ENCODE measurements at places on chromosomes 16 and 17.
A peak's percentile ranks its signal among the peaks of the same experiment; 100 is the strongest.

- no peak for DNase-seq
Measured at GRCh38 chr17:48047113-48047740, 932 bp upstream of the NFE2L1 start.

- peak; percentile 33 for DNase-seq
Measured at GRCh38 chr16:1078579-1079021, 6.1 kb downstream of the SSTR5 start.

GRCh38 chr17:2809337-2809736 lies 13.1 kb downstream of the RAP1GAP2 start:
- DNase-seq = no peak

DNA sequence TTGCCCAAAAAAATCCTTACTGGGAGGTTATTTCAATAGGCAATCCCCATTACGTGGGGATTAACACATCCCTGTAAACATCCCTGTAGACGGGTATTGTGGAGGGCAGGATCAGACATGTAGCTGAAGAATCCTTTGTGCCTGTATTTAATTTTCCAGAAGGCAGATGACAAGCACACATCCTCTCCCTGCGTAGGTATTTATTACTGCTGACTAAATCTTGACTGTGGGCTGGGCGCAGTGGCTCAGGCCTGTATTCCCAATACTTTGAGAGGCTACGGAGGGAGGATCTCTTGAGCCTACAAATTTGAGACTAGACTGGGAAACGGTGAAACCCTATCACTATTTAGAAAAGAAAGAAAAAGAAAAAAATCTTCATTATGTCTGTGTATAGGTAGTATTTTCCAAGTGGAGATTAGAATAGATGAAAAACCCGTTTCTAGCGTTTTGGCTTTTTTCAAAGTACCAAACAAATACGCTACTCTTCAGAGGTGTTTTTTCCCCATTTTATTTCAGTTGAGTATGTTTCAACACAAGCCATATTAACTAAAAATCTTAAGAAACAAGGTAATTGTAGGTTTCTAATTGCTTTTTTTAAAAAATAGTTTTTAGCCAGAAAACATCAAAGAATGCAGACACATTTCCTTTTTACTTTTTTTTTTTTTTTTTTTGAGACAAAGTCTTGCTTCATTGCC lies 1.5 kb upstream of the MARF1 start:
- no peak for DNase-seq

DNA sequence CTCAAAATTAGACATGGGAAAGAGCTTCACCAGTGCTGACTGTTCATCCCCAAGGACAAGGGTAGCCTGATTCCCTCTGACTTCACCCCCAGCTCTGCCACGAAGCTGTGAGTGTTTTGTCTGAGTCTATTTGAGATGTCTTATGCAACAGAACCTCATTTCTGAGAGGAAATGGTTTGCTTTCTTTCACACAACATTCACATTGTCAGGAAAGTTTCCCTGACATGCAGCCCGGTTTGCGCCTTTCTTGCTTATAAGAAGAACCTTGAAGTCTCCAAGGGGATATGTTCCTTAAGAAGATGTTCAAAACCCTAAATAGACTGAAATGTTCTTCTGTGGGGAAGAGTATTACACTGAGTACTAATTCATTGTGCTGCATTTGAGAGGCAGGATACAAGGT lies 300.5 kb upstream of the CCL2 start:
- no peak for DNase-seq

DNA sequence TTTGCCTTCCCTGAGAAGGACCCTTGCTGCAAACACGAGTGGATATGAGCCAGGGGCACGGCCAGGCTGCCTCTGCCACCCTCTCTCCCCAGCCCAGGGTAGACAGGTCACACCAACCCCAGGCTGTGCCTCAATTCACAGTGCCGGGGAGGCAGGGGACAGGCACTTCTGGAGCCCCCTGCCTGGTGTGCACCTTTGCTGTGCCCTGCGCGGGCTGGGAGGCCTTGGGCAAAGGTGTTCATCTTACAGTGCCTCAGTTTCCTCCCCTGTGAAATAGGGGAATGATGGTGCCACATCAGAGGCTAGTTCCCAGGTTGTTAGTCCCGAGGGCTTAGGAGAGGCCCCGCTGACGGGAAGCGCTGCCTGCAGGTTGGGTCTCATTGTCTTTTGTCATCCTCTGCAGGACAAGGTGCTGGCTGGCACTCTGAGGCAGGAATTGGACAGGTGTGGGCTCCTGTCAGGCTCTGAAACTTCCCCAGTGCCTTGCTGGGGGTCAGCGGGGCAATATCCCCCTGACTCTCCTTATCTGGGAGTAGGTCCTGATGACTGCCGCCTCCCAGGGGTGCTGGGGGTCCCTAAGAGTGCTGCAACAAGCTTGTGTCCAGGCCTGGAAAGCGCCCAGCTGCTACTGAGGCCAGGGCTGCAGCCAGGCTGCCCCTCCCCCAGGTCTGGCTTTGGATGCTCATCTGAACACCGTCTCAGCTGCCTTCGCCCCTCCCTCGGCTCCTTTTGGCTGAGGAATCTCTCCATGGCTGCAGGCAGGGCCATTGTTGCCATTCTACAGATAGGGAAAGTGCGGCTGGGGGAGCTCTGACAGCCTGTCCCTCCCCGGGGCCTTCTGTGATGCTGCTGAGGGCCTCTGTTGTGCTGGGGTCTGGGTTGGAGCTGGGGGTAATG lies 3.1 kb downstream of the PRSS21 start:
- no peak for DNase-seq

DNA sequence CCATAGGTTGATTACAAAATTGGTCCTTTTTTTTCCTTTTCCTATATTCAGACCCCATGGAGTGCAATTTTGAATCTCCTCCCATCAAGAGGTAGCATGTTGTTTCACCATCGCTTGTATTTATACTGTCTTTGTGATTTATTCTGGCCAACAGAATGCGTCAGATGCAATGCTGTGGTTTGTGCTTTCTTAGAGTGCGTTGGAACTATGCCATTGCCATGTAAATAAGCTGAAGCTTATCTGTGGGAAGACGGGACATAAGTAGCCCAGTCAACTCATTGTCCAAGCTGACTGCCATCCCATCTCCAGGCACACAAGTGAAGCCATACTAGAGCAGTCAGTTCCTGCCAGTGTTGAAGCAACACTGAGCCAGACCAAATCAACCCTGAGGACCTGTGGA lies 1339.3 kb upstream of the GOT2 start:
- no peak for DNase-seq

DNA sequence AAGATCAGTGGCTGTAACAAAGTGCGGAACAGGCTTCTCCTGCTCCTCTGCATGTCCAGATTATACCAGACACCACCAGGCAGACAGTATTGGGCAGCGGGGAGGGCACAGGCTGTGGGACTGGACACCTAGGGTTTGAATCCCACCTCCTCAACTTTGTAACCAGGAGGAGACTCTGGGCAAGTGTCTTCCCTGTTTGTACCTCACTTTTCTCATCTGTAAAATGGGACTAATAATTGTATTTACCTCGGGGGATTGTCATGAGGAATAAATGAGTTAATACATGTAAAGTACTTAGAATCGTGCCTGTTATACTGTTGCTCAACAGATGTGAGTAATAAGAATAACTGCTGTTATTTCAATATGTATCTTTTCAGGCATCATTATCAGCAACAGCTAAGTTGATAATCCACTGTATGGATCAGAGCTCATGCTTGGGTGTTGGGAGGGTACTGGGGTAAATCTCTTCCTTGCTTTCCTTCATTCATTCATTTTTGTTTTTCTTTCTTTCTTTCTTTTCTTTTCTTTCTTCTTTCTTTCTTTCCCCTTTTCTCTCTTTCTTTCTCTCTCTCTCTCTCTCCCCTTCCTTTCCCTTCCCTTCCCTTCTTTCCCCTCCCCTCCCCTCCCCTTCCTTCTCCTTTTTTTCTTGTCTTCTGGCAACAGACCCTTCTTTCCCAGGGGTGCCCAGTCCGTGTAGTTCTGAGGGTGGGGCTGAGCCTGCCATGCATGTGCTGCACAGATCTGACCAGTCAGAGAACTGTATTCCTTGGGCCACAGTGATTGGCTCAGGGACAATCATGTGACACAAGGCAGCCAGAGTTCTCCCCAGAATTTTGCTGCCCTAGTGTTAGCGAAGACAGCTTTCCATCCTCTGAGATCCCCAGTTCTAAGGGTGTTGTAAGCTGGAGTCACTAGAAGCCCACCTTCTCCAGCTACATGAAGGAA lies 25.3 kb upstream of the BRD7 start:
- no peak for DNase-seq

DNA sequence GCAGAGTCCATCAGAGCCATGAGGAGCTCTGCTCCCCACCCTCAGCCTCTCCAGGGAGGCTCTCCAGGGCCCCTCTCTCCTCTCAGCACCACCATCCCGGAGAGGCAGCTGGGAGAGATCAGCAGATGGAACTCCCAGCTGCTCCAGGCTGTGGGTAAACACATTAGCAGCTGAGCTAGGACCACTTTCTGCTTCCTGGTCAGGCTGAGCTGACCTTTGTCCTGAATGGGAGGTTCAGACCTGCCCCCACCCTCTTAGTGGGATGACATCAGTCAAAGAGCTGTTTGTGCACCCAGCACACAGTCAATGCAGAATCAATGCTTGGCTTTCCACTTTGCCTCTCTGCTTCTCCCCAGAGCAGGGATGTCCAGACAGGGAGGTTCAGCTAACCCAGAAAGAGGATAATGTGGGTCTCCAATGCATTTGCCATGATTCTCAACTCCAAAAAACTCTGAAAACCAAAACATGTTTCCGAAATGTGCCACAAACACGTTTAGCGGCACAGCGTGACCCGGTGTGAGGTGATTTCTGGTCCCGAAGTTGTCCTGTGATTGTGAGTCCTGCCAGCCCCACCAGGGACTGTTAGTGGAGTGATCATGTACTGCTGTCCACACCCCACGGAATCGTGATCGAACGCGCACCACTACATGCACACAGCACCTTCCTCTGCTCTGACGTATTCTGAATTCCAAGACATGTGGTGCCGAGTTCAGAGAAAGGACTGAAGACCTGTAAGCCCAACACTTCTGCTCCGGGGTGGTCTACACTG lies 6.7 kb downstream of the GPR142 start:
- no peak for DNase-seq

GRCh38 chr17:46832331-46832821 lies 13.9 kb upstream of the WNT3 start:
- no peak for DNase-seq

DNA sequence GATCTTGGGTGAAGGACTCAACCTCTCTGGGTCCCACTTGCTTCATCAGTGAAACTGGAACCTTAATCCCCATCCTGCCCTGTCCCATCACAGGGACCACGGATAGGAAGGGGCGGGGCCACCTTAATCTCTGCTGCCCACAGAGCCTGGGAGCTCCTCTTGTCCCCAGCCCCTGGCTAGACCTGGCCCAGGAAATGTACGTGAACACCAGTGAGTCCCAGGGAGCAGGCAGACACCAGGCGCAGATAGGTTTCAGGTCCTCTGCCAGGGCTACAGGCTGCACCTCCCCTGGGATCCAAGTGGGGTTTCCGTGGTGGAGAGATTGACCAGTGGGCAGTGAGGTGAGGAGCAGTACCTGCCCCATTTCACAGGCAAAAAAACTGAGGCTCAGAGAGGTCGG lies 21.0 kb downstream of the RAB11FIP4 start:
- DNase-seq = no peak

DNA sequence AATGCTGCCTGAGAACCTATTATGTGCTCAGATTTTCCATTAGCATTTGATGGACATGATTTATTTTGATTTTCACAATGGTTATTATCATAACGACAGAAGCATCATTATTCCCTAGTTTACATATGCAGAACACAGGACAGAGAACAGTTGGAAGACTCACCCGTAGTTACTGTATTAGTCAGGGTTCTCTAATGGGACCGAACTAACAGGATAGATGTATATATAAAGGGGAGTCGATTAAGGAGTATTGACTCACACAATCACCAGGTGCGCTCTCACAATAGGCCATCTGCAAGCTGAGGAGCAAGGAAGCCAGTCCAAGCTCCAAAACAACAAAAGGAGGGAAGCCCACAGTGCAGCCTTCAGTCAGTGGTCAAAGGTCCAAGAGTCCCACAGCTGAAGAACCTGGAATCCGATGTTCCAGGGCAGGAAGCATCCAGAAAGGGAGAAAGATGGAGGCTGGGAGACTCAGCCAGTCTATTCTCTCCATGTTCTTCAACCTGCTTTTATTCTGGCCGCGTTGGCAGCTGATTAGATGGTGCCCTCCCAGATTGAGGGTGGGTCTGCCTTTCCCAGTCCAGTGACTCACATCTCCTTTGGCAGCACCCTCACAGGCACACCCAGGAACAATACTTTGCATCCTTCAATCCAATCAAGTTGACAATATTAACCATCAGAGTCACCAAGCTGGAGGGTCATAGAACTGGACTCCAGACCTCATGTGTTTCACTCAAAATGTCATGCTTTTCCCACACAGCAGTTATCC lies 92.7 kb upstream of the XYLT1 start:
- DNase-seq = no peak

DNA sequence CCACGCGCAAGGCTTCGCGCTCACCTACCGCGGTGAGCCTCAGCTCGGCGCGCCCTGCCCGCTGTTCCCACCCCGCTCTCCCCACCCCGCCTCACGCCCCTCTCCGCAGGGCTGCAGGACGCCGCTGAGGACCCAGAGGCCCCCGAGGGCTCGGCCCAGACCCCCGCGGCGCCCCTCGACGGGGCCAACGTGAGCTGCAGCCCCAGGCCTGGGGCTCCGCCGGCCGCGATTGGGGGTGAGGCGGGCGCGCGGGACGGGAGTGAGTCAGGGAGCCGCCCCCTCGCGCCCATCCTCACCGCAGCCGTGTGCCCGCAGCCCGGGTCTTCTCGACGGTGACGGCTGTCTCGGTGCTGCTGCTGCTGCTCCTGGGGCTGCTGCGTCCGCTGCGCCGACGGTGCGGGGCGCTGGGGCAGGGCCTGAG lies 1.9 kb upstream of the PAQR4 start:
- DNase-seq = no peak

DNA sequence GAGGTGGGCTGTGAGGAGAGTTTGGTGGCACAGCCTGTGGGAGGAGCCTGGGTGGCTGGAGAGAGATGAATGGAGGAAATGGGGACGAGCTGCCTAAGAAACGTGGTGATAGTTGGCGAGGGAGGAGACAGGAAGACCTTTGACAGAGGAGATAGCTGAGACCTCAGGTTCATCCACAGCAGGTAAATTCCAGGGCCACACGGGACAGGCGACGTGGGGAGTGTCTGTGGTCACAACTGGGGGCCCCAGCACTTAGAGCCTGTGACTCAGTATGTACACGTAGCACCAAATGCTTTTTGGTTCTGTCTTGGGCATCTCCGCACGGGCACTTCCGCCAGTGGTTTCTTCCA lies 7.7 kb downstream of the MINK1 start:
- no peak for DNase-seq

DNA sequence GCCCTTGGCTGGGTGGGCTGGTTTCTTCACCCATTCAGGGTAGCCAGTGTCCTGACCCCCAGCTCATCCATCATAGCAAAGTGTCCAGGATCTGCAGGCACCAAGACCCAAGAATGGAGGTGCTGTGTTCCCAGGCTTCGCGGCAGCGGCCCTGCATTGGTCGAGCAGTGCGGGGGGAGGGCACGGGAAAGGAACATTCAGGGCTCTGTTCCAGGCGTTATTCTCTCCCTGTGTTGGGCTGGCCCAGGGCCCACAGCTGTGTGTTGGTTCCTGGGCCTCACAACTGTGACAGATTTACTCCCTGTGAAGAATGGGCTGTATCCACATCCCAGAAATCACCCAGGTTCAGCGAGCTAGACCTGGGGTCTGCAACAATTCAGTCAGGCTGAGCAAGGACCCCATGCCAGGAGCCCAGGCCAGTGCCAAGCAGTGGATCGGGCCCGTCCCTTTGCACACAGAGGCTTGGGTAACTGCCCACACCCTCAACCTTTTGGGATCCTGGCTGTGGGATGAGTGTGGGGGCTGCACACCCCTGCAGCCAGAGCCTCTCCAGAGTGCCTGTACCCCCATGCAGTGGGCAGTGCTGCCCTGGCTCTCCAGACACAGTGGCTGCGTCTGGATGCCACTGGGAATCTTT lies 10.0 kb downstream of the GPT2 start:
- DNase-seq = no peak

GRCh38 chr17:7347630-7348477 lies 4.1 kb upstream of the KCTD11 start:
- DNase-seq = no peak

All from NCI-H446 (cell line).